Iris pigment epithelial cell (primary cell): ENCODE measurements at places on chromosomes 13 and 19.

DNA sequence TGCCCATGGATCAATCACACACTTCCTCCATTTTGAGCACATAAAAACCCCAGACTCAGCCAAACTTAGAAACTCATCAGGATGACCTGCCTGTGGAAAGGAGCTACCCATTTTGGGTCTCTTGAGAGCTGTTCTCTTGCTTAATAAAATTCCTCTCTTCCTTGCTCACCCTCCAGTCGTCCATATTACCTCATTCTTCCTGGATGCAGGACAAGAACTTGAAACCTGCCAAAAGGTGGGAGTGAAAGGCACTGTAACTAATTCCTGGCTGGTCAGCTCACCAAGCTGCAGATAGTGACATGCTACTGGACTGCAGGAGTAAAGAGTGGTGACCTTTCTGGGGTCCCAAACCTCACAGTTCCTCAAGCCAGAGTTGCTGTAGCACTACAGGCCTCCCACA, 20.2 kb downstream of the LIG4 start:
- peak; percentile 43 for DNase-seq

GRCh38 chr13:109254274-109254673, 532.1 kb downstream of the IRS2 start:
- no peak for DNase-seq

DNA sequence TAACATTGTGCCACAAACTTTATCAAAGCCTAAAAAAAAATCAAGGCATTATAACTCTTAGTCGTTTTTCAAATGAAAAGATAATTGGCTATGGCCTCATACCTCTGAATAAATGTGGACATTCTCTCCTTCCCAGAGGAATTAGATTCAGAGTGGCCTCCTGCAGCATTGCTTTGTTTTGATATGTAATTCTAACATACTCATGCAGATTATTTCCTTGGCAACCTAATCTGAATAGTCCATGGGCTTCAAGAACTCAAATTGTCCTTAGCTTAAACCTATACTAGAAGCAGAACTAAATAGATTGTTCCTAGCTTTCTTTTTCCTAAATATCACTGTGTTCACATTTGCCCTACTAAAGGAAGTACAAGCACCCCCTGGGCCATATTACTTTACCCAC, 1146.9 kb downstream of the OLFM4 start:
- no peak for DNase-seq

GRCh38 chr13:32142956-32143375, 111.4 kb downstream of the FRY start:
- DNase-seq: peak; percentile 78

DNA sequence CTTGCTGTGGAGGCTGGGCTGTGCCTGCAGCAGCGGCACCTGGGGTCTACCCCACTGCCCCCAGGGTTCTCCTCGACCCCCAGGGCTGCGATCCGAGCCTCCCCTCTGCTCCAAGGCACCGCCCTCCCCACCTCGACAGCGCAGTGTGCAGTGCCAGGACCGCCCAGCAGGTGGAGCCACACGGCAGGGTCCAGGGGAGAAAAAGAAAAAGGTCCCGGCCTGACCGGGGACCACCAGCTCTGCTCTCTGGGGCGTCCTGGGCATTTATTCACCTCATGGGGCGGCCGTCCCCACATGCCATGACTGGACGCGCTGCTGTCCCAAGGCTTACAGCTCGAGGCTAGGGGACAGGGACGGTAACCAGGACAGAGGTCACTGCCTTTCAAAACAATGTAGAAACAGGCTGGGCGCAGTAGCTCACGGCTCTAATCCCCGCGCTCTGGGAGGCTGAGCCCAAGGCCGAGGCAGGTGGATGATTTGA, 10.6 kb downstream of the REXO1 start:
- DNase-seq: no peak
